ENCODE measurements at places on chromosomes 11 and 22.

GRCh38 chr22:39021552-39022250 lies 774 bp downstream of the APOBEC3D start:
- DNase-seq, result no peak

DNA sequence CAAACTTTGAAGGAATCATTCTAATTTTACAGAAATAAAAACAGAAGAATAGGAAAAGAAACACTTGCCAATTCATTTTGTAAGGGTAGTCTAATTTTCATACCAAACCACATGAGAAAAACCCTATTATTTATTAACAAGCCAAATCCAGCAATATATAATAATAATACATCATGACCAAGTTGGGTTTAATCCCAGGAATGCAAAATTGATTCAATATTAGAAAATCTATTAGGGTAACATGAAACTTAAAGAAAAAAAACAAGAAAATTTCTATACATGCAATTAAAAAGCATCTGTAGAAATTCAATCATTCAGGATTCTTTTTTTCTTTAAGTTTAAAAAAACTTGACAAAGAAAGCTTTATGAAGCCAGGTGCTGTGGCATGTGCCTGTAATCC lies 16.8 kb downstream of the MAPK1 start:
- no peak for DNase-seq

- no peak for DNase-seq
These were observed 21.1 kb downstream of the MS4A6E start for GRCh38 chr11:60348116-60348515.

GRCh38 chr11:94897330-94897768 lies 76.0 kb downstream of the CWC15 start:
- DNase-seq, result peak; percentile 25

DNA sequence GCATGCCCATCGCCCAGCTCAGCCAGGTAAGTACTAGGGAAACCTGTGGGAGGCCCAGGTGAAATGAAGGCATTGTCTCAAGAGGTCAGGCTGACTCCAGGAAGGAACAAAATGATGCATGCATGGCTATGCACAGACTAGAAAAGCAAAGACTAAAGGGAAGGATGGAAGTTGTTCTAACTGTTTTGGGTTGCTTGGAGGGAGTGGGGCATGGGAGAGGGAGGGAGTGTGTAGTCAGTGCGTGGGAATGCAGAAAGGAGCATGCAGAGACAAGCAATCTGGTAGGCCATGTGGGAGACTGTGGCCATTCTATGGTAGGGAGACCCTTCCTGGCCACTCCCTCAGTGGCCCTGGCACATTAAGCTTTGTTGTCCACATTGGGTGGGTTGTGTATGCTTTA lies 2.9 kb downstream of the MICAL3 start:
- no peak for DNase-seq

GRCh38 chr11:119134389-119134978 lies 13.1 kb downstream of the HINFP start:
- DNase-seq, result no peak

GRCh38 chr11:134032043-134032442 lies 36.8 kb upstream of the JAM3 start:
- no peak for DNase-seq

DNA sequence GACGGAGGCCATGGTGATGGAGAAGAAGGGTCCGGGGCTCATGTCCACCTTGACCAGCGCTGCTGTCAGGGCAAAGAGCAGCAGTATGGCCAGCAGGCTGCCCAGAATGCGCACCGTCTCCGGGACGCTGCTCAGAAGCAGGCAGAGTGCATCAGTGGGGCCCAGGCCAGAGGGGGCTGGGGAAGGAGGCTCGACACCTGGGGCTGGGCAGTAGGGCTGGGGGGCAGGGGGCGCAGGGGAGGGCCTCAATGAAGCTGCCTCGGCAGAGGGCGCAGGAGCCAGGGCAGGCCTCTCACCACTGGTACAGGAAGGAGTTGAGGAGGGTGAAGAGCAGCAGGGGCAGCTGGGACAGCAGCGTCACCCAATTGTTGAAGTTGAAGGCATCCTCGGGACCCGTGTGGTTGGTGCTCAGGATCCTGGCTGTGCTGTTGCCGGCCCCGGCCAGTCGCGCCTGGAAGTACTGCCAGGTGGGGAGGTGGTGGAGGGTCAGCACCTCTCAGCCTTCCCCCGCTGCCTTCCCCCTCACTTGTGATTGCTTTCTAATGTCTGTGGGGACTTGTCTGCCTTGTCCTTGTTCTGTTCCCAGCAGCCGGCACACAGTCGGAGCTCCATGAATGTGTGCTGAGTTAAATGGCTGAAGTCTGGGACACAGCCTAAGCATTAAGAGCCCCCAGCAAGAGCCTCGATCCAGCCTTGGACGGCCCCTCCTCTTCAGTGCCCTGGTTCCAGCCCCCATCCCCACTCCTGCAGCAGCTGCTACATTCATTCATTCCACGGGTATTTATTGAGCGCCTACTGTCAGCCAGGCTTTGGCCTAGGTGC lies 2.3 kb downstream of the SLC29A2 start:
- DNase-seq, result no peak

GRCh38 chr11:122853971-122854446 lies 15.7 kb downstream of the CRTAM start:
- peak; percentile 71 for DNase-seq

GRCh38 chr11:6268820-6269219 lies 9.2 kb downstream of the CCKBR start:
- no peak for DNase-seq

- DNase-seq, result no peak
These were observed 5.2 kb downstream of the SMTNL1 start for GRCh38 chr11:57542582-57542981.

- DNase-seq, result no peak
These were observed 89.5 kb downstream of the KCNQ1 start for GRCh38 chr11:2534134-2534956.

- DNase-seq, result no peak
These were observed 110.0 kb upstream of the GAL start for GRCh38 chr11:68574308-68574707.

GRCh38 chr11:78037825-78038620 lies 14.9 kb upstream of the KCTD14 start:
- DNase-seq, result no peak

DNA sequence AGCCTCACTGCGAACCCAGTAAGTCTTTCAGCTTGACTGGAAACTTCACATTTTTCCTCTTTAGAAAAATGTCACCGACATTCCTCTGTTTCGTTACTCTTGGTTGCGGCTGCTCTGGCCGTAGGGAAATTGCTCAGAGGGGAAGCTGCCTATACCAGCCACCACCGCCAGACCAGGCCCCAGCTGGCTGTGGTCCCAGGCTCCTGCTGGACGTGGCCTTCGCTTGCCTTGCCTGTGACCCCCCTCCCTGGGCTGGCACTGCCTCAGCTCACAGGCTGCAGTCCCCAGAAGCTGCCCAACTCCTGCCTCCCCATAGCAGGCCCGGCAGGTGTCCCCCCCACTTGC lies 197.8 kb downstream of the MN1 start:
- DNase-seq, result no peak

GRCh38 chr22:49966774-49967705 lies 6.5 kb downstream of the PIM3 start:
- no peak for DNase-seq

GRCh38 chr11:17230867-17231851 lies 23.4 kb upstream of the PIK3C2A start:
- DNase-seq, result no peak

- DNase-seq, result no peak
These were observed 362.1 kb downstream of the DDX10 start for GRCh38 chr11:109026891-109027489.

- no peak for DNase-seq
These were observed 95.5 kb downstream of the CEP164 start for GRCh38 chr11:117423046-117423575.

DNA sequence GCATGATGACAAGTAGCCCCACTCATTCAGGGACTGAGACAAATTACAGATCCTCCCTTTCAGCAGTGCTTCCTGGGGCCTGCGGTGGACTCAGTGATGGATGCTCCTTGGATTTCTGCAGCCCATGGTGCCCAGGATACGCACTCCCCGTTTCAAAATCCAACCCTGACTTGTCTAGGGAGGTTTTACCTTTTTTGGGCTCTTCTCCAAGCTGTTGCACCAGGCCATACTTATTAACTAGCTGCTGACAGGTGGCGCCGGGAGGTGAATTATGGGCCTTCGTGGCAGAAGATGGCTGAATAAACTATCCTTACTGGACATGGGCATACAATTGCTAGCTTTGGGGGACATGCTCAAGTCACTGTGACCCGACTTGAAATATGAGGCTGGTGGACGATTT lies 324.3 kb upstream of the SYN3 start:
- DNase-seq, result no peak

DNA sequence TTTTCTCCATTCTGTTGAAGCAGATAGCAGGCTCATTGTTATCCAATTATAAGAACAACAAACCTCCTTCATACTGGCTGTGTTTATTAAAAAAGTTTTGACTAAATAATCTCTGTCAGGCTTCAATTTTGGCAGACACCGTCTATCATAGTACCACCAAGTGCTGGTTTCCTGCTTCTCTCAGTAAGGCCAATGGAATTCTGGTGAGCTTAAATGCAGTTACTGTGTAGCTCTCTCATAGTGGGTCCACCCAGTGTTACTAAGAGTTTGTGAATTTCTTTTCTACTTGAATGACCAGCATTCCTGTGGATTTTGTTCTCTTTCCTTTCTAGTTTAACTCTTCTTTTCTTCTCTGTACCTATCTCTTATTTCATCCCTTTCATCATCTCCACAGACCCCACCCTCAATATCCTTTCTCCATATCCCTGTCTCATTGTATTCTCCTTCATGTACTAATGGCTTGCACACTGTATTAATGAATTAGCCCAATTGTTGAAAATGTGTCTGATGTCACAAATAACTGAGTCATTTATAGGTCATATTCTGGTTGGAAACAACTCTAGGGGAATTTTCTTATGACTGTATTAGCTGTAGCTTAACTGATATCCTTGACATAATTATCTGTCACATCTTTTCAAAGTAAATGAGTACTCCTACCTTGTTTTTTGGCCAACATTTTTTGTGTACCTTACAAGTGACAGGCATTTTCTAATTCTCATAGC lies 372.1 kb downstream of the FAT3 start:
- DNase-seq, result no peak

DNA sequence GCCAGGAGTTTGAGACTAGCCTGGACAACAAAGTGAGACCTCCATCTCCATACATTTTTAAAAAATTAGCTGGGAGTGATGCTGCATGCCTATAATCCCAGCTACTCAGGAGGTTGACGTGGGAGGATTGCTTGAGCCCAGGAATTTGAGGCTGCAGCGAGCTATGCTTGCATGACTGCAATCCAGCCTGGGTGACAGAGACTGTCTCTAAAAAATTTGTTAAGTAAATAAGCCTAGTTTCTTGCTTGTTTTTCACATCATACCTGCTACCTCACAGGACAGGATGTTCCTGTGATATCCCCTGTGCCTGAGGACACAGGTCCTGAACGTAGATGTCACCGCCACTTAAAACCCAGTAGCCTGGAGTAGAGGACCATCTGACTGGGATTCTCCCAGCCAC lies 348.6 kb downstream of the MN1 start:
- DNase-seq, result no peak

DNA sequence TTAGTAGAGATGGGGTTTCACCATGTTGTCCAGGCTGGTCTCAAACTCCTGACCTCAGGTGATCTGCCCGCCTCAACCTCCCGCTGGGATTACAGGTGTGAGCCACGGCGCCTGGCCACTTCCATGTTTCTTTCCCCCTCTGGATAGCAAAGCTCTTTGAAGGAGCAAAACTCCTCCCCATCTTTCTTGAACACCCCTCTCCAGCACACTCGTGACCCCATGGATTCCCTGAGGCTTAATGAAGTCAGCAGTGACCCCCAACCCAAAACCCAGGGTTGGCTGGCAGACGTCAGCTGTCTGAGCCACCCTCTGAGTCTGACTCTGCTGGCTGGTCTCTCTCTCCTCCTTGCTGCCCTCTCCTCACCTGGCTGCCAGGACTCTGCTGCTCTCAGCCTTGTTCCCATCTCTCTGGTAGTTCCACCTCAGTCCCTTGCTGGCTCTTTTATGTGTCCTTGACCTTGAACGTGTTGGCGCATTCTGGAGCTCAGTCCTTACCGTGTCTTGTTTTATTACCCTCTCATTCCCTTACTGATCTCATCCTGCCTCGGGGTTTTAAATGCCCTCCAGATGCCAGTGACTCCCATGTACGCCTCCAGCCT lies 44.5 kb downstream of the PARVG start:
- DNase-seq, result no peak

DNA sequence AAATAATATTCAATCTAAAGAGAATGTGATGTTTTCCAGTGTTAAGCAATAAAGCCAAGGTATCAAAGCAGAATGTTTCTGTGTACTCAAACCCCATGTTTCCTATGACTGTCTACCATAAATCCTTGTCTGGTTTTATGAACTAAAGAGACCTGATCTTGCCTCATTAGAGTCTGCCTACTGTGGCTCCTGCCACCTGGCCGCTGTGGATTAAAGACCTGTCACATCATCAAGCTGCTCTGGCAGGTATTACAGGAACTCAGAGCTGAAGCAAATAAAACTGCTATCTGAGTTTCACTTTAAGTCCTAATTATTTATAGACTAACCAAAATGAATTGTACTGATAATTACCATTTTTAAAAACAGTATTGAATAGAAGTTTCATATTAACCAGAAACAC lies 207.8 kb upstream of the CCDC90B start:
- no peak for DNase-seq

DNA sequence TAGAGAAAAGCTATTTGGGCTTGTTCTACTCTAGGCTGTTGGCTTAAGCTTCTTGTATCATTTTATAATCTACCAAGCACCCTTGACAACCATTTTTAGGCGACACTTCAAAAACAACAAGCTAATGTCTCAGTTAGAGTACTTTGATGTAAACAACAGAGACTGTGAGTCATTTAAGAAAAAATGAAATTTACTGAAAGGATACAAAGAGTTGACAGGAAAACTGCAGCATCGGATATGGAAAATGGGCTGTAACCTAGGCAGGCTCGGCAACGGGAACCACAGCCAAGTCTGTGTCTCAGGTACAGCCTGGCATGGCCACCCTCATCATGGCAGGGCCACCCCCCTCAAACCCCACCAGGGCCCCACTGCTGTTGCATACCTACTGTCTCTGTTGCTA lies 4.4 kb upstream of the RNF169 start:
- DNase-seq, result no peak

- no peak for DNase-seq
These were observed 39.0 kb downstream of the SLC22A12 start for GRCh38 chr11:64629796-64630562.

DNA sequence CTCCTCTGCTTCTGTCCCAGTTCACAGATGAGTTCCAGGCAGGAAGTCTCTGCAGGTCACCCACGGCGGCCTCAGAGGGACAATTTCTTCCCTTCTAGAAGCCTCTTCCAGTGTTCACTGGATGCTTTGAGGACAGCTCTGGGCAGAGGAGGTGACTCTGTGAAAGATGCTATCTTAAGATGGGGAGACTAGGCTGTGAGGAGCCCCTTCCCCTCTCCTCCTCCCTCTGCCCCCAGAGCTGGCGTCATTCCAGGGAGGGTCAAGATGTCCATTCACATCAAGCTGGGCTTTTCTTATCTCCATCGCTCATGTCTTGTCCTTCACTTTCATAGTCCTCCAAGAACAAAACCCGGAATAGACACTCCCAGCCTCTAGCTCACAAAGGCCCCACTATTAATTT lies 3.3 kb downstream of the APLNR start:
- DNase-seq, result no peak

Measured in NCI-H187 treated with DMSO at 0.1 percent for 48 hours (cell line).